Spleen (tissue), 13 donors: ENCODE measurements at places on chromosomes 5 and 9.
A peak's percentile ranks its signal among the peaks of the same experiment; 100 is the strongest.

GRCh38 chr5:168423971-168424370, 62.3 kb upstream of the RARS1 start:
- no peak for DNase-seq

GRCh38 chr9:130235558-130236435, 29.8 kb upstream of the HMCN2 start:
- DNase-seq: peak; percentile 92

- DNase-seq: no peak
Measured at GRCh38 chr5:165999693-166000320, 2291.6 kb upstream of the WWC1 start.

DNA sequence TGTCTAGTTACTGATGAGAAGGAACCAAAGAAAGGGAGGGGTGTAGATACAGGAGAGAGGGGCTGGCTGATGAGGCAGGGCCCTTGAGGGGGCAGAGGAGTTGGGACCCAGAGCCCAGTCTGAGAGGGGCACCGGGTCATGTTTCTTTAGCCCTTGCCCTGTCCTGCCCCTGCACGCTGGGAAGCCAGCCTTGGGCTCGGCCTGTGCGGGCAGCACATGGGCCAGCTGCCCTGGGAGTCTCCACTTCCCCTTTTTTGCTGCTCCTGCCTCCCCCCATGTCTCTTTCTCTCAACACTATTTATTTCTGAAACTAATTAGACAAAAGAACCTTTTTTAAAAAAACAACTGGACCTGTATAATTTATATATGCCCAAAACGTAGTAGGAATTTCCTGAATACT, 20.5 kb downstream of the MVB12B start:
- DNase-seq: no peak

- DNase-seq: no peak
Measured at GRCh38 chr5:2709976-2710689, 41.3 kb downstream of the IRX2 start.

DNA sequence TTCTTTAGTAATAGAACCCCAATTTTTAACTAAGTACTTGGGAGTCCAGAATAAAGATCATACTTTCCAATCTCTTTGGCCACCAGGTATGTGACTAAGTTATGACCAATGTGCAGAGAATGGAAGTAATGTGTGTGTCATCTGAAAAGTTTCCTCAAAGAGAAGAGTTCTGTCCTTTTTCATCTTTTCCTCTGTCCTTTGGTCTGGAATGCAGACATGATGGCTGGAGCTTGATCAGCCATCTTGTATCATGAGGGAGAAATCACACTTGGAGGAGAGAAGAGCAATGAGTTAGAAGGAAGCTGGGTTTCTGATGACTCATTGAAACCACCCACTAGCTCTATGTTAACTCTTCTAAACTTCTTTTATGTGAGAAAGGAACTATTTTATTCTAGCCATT, 5.5 kb upstream of the CPEB4 start:
- DNase-seq: no peak

GRCh38 chr9:114364134-114365041, 23.4 kb downstream of the AKNA start:
- DNase-seq: no peak

DNA sequence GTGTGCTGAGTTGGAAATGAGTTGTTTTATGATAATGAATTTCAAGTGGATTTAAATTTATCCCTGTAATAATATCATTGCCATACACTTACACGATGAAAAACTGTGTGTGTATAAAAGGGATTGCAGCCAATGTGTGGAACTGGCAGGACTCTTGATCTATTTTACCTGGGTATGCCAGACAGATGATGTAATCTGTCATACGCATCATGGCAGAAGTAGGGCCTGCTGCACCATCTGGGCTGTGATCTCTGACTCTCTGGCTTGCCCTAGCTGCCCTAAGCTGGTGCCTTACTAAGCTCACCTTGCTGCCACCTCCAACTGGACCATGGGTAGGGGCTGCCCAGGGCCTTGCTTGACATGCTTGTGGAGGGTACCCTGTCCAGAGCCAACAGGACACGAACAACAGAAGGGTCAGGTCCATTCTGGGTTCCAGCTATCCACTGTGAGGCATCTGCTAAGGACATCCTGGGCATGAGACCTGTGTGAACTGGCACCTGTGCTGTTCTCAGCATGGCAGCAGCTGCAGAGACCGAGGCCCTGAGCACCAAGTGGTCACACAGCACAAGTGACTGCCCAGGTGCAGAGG, 184.2 kb downstream of the FSTL4 start:
- DNase-seq: no peak

DNA sequence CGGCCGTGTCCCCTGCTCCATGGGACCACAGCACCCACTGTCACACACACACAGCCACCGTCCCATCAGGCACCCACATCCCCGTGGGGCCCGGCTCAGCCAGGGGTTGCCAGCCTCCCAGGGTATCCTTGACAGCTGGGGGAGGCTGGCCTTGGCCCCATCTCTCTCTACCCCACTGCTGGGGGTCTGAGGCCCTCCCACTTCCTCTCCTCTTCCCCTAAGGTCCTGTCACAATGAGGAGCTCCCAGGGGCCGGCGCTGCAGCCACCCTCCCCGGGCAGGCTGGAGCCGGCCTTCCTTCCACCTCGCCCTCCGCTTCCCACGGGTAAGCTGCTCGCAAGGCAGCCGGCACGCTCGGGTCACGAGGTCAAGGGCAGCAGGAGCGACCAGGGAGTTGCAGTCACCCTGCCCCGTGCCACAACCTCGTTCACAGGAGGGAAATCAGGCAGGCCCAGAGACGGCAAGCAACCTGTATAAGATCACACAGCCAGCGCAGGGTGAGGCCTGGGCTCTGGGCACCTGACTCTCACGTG, 38.6 kb upstream of the NOTCH1 start:
- no peak for DNase-seq

DNA sequence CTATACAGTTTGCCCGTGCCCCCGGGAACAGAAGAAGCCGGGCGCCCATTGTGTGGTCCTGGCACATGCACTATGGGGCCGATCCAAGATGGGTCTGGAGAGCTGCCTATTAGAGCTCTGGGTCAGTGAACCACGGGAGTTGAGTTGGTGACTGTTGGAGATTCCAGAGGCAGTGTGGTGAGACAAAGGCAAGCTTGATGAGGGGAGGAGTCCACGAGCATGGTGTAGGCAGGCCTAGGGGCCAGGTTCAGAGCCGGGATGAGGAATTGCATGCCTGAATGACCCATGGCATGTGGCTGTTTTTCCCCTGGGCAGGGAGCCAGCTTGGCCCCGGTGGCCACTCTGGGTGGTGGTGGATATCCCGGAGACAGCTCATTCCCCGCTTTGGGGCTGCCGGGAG, 84.4 kb upstream of the STC2 start:
- DNase-seq: no peak

DNA sequence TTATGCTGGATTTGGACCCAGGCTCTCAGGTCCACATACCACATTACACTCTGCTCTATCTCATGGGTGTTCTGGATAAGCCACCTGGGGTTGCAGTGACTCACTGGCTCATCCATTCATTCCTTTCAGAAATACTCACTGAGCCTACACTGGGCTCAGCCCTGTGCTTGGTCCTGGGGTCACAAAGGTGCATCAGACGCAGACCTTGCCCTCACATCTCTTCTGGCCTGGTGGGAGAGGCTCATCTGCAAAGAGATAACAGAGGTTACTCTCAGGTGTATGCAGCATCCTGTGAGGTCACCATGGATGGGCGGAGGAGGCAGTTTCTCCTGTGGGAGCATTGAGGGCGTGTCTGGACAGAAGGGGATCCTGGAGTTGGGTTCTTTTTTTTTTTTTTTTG, 12.1 kb downstream of the CDHR2 start:
- no peak for DNase-seq

DNA sequence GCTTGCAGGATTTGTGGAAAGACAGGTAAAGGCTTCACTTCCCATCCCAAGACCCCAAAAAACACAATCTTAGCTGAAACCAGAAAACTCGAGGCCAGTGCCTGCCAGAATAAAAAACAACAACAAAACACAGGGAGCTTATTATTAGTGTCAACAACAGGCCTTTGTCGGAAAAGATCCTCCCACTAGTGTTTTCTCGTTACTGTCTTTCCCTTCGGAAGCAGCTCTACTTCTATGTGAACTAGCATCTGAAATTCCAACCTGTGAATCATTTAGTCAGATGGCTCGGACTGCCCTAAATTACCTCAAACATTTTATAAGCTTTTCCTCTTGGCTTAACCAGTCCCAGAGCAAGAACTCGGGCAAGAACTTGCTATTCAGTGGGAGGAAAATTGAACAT, 122.2 kb upstream of the GNA14 start:
- DNase-seq: no peak

DNA sequence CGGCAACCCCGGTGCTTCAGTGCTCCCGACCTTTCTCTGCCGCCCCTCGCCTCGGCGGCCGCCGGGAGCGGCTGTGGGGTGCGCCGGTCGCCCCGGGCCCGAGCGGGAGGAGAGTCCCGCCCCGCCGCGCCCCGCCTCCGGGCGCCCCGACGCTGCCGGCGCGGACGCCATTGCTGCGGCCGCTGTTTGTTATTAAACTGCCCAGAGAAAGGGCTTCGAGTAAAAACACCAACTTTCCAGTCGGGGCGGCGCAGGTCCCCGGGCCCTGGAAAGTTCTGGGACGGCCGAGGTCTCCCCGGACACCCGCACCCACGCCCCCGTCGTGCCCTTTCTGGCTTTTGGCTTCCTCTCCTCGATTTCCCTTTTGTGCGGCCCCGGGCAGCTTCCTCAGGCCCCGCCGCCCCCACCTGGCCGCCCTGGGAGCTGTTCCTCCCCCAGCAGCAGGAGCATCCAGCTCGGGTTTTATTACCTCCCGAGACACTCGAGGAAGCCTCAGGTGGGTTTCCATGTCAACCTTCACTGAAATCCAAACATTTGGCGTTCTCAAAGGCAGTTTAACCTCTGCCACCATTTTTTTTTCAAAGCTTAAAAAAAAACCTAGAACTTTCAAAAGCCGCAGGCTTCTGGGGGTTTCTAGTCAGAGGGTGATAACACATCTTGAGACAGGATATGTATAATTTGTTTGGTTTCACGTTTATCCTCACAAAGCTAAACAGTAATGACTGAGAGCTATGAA, 334.4 kb downstream of the CWC27 start:
- peak; percentile 88 for DNase-seq

DNA sequence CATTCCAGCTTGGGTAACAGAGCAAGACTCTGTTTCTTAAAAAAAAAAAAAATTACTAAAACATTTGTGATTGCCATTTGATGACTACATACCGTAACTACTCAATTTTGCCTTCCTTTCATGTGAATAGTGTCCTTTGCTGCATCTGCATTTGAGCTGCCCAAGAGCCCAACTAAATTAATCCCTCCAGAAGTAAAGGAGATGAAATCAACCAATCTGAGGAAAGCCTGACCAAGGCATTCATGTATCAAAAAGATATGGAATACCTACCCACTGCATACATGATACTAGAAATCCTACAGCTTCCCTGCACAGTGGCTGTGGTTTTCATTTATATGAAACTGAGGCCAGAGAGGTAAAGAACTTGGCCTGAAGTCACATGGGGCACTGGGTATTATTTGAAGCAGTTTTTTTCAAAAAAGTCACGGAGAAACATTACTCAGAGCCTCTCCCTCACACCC, 177.5 kb downstream of the AOPEP start:
- DNase-seq: no peak
